ENCODE measurements at places on chromosomes 6 and 20. TPM values are rescaled to one million over a fixed set of nuclear protein-coding genes. Genes with fewer than 3 reads are reported as not detected.

The RHAG gene
- 0.23 TPM for total RNA-seq

The GMEB2 gene
- 13.1 TPM for total RNA-seq

DNA sequence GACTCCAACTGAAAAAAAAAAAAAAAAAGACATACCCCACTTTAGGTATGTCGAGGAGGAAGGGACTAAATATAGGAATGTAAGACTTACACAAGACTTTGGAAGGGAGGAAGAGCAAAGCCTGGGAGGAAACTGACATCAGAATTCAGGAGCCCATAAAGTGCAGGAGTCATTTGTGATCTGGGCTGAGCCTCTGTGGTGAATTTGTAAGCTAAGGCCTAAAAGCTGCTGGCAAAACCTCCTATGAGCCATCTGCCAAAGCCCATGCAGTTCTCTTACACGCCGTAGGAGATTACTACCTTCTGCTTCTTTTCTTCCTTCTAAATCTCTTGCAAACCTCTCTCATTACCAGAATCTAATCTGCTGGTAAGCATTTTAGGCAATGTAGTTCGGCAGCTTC, 52.0 kb upstream of the THEMIS start:
- DNase-seq = no peak
- no peaks in the 10 kb centered on the region for H3K36me3 ChIP-seq
- H3K27me3 ChIP-seq = no peaks in the 10 kb centered on the region
- no peak overlapping the region for H3K27ac ChIP-seq
- no peak overlapping the region for H3K4me3 ChIP-seq

The SIRPB1 gene
- total RNA-seq = 0.72 TPM

DNA sequence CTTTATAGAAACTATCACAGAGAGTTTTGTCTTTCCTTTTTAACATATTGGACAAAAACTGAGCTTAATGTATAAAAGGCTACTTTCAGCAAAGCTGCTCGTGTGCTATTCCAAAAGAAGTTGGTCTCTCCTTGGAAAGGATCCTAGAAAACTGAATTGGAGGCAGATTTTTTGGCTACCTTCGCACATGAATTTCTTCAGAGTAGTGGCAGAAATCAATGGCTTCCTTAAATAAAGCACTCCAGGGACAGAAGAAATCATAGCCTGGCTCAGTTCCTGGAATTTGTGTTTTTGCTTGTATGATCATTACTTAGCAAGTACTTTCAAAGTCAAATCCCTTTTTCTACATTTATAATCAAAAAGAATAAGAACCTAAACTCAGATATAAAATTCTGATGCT, 780.3 kb downstream of the PHF3 start:
- no peak for DNase-seq
- H3K27me3 ChIP-seq = no peaks in the 10 kb centered on the region
- H3K27ac ChIP-seq = no peak overlapping the region
- H3K4me3 ChIP-seq = no peak overlapping the region

The OXT gene
- not detected for total RNA-seq

- H3K36me3 ChIP-seq = no peaks in the 10 kb centered on the region
- no peaks in the 10 kb centered on the region for H3K27me3 ChIP-seq
- H3K4me3 ChIP-seq = no peak overlapping the region
- H3K4me1 ChIP-seq = no peaks in the 10 kb centered on the region
Measured at GRCh38 chr6:3959385-3959784, 110.2 kb downstream of the FAM50B start.

DNA sequence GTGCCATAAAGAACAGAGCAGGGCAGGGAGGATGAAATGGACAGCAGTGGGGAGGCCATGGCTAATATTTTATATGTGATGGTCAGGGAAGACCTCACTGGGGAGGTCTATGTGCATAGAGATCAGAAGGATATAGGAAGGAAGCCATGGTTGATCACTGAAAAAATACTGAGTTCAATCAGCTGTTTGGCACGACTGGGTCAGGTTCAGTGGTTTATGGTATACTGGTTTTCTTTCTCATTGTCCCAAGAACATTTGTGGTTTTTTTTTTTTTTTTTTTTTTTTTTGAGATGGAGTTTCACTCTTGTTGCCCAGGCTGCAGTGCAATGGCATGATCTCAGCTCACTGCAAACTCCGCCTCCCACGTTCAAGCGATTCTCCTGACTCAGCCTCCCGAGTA, 78.3 kb upstream of the TIAM2 start:
- H3K4me3 ChIP-seq = no peak overlapping the region
- H3K27me3 ChIP-seq = no peaks in the 10 kb centered on the region
- H3K4me1 ChIP-seq = no peaks in the 10 kb centered on the region

The ZFAND3 gene
- total RNA-seq = 95.9 TPM

- no peaks in the 10 kb centered on the region for H3K4me1 ChIP-seq
- no peak overlapping the region for H3K27ac ChIP-seq
- H3K27me3 ChIP-seq = no peaks in the 10 kb centered on the region
- H3K36me3 ChIP-seq = no peaks in the 10 kb centered on the region
Measured at GRCh38 chr6:16496210-16496609, 257.8 kb downstream of the GMPR start.

- no peaks in the 10 kb centered on the region for H3K27me3 ChIP-seq
- no peak for DNase-seq
- H3K4me3 ChIP-seq = no peak overlapping the region
- no peaks in the 10 kb centered on the region for H3K4me1 ChIP-seq
- no peak overlapping the region for H3K27ac ChIP-seq
Measured at GRCh38 chr20:40863355-40863919, 165.2 kb upstream of the TOP1 start.

GRCh38 chr6:3913958-3914337, 64.8 kb downstream of the FAM50B start:
- DNase-seq = no peak
- H3K36me3 ChIP-seq = no peaks in the 10 kb centered on the region
- H3K27me3 ChIP-seq = no peaks in the 10 kb centered on the region
- H3K4me3 ChIP-seq = no peak overlapping the region
- peaks cover 31% of the 10 kb centered on the region for H3K4me1 ChIP-seq

The EDN3 gene
- total RNA-seq = not detected

The CAP2 gene
- total RNA-seq = 37.0 TPM

GRCh38 chr6:160426136-160426535, 78.0 kb downstream of the SLC22A3 start:
- H3K4me3 ChIP-seq = no peak overlapping the region
- H3K36me3 ChIP-seq = no peaks in the 10 kb centered on the region
- H3K4me1 ChIP-seq = no peaks in the 10 kb centered on the region
- DNase-seq = no peak

The HLA-DRB5 gene
- total RNA-seq = not detected

The RTEL1 gene
- total RNA-seq = 26.1 TPM

GRCh38 chr6:125659887-125660286, 89.5 kb upstream of the HEY2 start:
- no peak for DNase-seq
- H3K27ac ChIP-seq = no peak overlapping the region
- H3K27me3 ChIP-seq = 0 out of 2 replicates have a peak, but pooled peaks cover 2% of the 10 kb centered on the region
- H3K4me3 ChIP-seq = no peak overlapping the region
- H3K4me1 ChIP-seq = no peaks in the 10 kb centered on the region
- H3K36me3 ChIP-seq = no peaks in the 10 kb centered on the region

- H3K36me3 ChIP-seq = no peaks in the 10 kb centered on the region
- no peak overlapping the region for H3K27ac ChIP-seq
- no peak overlapping the region for H3K4me3 ChIP-seq
- no peaks in the 10 kb centered on the region for H3K4me1 ChIP-seq
- no peak for DNase-seq
Measured at GRCh38 chr6:18177286-18177965, 22.2 kb downstream of the KDM1B start.

GRCh38 chr6:108438918-108439317, 121.8 kb upstream of the FOXO3 start:
- H3K27me3 ChIP-seq = no peaks in the 10 kb centered on the region
- H3K27ac ChIP-seq = no peak overlapping the region
- DNase-seq = no peak

DNA sequence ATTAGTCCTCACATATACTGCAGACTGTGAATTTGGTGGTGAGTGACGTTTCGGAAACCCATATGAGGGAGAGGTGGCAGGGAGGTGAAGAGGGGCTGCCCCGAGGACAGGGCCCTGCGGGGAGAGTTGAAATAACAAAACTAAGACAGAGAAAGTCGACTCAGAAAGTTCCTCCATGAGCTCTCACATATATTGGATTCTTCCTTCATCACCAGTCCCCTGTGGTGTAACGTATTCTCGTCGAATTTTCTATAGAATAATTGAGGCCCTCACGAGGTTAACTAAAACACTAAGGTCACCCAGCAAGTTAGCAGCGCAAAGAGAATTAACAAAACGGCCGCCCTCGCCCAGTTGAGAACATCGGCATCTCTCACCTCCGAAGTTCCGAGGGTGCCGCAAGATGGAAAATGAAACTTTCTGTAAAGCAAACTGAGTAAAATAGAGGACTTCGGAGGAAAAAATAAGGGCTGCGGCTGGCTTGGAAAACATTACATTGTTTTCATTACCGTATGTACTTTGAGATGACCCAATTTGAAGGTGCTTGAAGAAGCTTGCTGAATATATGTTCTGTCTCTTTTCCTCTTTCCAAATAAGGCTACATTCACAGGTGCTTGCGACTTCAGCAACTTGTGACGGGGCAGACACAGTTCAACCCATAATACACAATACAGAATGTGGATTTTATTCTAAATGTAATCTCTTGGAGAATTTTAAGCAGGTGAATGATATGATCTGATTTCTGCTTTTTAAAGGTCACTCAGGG, 490.9 kb upstream of the JARID2 start:
- no peak for DNase-seq
- H3K27ac ChIP-seq = no peak overlapping the region
- H3K4me1 ChIP-seq = no peaks in the 10 kb centered on the region
- no peak overlapping the region for H3K4me3 ChIP-seq
- no peaks in the 10 kb centered on the region for H3K36me3 ChIP-seq
- no peaks in the 10 kb centered on the region for H3K27me3 ChIP-seq

DNA sequence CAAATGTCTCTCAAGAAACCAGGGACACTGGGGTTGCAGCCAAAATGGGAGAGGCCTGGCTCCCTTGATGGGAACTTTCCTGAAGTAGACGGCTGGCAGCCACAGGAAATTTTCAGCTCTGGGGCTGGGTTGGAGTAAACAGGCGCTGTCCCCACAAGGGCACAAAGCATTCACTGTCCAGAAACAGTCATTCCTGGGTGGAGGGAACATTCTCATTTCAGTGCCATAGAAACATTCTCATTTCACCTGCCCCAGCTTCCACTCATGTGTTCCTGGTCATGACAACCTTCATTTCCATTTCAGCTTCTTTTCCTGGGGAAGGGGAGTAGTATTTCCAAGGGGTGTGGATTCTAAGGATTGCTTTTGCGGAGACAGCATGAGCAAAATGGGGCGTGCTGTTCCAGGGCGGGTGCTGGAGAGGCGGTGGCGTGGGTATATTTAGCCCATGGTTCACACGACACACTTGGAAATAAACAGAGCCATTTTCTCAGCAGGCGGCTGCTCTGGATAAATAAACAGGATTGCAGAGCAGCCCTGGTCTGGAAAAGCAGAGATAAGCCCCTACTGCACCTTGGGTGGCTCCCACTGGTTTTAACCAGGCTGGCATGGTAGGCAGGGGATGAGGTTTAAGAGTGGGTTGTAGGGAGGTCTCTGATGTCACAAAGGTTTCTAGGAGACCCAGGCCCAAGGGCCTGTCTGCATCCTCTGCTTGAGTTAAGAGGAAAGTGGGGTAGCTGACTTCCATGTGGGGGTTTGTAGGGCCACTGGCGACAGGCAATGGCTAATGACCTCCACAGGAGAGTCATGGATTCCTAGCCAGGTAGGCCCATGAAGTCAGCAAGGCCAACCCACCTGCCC, 32.9 kb downstream of the COX4I2 start:
- H3K4me3 ChIP-seq = no peak overlapping the region
- H3K4me1 ChIP-seq = peaks cover 41% of the 10 kb centered on the region
- DNase-seq = no peak
- no peaks in the 10 kb centered on the region for H3K36me3 ChIP-seq
- no peaks in the 10 kb centered on the region for H3K27me3 ChIP-seq

The TRAPPC3L gene
- total RNA-seq = not detected

- H3K27me3 ChIP-seq = no peaks in the 10 kb centered on the region
- no peak overlapping the region for H3K4me3 ChIP-seq
Measured at GRCh38 chr6:168186438-168186837, 107.4 kb upstream of the FRMD1 start.

The IP6K3 gene
- not detected for total RNA-seq

Data from Panc1 (cell line).